Stimulated activated CD4-positive, alpha-beta T cell treated with anti-CD3 and anti-CD28 coated beads, Interleukin-1b, Interleukin-23, amount 100 ng/mL, for 4 hours (primary cell): ENCODE measurements at places on chromosomes 1 and 21.
A peak's percentile ranks its signal among the peaks of the same experiment; 100 is the strongest.

DNA sequence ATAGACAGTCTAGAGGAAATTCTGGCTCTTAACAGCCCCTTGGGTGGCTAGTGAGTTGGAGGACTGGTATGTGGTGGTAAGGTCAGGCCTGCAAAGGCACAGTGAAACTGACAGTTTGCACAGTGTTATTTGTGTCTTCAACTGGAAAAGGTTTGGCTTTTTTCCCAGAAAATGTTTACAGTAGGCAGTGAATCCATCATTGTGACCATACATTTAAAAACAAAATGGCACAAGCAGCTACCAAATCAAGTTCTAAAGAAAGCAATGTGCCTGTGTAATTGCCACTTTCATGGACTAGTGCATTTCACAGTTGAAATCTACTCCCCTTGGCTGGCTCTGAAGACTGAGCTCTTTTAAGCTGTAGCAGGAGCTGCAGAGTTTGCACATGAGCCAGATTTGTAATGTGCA lies 24.8 kb downstream of the ATPAF1 start:
- DNase-seq: no peak

- no peak for DNase-seq
Measured at GRCh38 chr1:3714814-3715213, 37.4 kb upstream of the CCDC27 start.

GRCh38 chr1:150352866-150353265 lies 11.1 kb upstream of the RPRD2 start:
- no peak for DNase-seq

DNA sequence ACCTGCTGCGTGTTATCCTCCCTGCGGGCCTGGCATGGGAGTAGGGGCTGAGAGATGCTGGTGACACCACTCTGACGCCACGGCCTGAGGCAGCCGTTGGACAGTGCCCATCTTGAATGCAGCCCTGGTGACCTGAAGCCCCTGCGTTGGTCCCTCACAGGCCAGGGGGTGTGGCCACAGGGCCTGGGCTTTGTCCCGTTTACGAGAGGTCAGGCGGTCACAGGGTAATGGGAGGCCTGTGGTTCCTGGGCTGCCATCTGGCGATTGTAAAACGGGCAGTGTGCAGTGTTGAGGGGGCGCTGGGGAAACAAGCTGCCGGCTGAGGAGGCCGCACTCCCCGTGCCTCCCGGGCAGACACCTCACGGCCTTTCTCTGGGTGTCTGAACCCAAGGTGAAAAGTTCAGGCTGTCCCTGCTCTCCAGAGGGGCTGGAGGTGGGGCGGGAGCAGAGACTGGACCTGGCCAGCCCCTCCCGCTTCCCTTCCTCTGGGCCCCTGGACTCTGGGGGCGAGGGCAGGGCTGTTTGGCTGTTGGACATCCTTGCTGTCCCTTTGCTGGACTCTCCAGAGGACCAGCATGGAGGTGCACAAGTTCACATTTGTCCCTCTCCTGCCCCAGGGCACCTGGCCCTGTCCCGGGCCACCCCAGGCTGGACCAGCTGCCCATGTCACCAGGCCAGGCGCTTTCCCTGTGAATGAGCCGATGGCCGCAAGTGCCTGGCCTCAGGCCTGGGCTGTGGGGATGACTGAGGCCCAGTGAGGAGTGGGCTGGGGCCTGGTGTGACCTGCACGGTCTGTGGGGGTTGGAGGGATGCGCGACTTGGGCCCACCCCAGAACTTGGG lies 42.4 kb downstream of the SKI start:
- DNase-seq: no peak

- DNase-seq: peak; percentile 29
Measured at GRCh38 chr1:27111626-27112573, 43.0 kb downstream of the SLC9A1 start.

GRCh38 chr1:230159580-230159979 lies 92.5 kb downstream of the GALNT2 start:
- no peak for DNase-seq

DNA sequence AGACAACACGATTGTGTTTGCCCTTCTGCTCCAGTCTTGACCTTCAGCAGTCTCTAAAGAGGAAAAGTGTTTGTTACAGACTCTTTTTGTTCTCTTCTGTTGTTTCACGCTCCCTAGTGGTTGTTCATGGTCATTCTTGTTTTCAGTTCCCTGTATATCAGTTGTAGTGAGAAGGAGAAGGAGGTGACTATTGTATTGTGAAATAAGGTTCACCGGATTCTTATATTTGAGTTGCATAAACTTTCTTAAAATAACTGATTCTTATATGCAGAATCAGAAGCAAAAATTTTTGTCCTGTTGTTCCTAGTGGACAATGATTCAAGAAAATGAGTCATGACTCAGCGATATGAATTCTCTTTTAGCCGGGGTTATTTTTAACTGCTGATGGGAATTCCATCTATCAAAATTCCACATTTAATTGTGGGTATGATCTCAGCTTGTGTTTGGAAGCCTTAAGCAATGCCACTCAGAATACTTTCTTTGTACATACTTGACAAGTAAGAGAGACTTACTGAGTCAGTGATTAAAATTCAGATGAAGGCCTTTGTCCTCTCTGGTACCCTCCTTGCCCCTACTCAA lies 152.2 kb downstream of the CLEC20A start:
- DNase-seq: no peak

DNA sequence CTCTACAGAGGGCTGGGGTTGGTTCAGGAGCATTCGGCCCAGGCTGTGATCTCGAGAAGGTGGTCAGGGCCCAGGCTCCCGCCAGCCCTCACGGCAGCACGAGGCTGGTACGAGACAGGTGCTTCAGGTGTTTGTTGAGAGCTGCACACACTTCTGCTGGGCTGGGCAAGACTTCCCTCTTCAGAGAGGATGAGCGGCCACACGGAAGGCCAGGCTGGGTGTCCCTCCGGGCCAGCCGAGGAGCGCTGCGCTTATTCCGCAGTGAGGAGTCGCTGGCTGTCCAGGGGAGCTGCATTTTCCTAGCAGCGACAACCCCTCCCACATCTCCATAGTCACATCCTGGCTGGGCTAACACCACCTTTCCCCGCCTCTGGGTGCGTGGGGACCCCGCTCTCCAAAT lies 50.5 kb downstream of the PDE9A start:
- no peak for DNase-seq

- no peak for DNase-seq
Measured at GRCh38 chr1:161843156-161843555, 77.0 kb downstream of the ATF6 start.

GRCh38 chr1:201192261-201192788 lies 1.7 kb downstream of the IGFN1 start:
- no peak for DNase-seq

GRCh38 chr1:204307334-204307883 lies 52.3 kb downstream of the PLEKHA6 start:
- DNase-seq: no peak

GRCh38 chr1:38088791-38089190 lies 42.2 kb upstream of the POU3F1 start:
- DNase-seq: no peak

- DNase-seq: peak; percentile 70
Measured at GRCh38 chr1:157156058-157156541, 17.9 kb upstream of the ETV3 start.

GRCh38 chr1:9900142-9901043 lies 9.7 kb downstream of the CTNNBIP1 start:
- DNase-seq: no peak

GRCh38 chr1:221740993-221741702 lies 741 bp downstream of the DUSP10 start:
- no peak for DNase-seq

DNA sequence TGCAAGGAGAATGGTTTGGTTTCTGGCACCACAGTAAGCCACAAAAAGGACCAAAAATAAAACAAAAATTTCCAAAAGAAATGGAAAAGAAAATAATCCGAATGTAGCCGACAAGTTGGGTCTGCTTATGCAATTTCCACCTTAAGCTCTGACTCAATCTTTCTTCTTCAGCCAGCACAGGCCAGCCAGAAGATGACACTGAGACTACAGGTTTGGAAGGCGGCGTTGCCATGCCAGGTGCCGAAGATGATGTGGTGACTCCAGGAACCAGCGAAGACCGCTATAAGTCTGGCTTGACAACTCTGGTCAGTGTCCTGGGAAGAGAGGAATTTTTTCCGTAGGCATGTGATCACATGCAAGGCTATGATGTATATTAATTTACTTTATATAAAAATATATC lies 23.4 kb downstream of the PDPN start:
- DNase-seq: no peak

GRCh38 chr1:210072129-210072528 lies 134.1 kb downstream of the SYT14 start:
- DNase-seq: no peak

DNA sequence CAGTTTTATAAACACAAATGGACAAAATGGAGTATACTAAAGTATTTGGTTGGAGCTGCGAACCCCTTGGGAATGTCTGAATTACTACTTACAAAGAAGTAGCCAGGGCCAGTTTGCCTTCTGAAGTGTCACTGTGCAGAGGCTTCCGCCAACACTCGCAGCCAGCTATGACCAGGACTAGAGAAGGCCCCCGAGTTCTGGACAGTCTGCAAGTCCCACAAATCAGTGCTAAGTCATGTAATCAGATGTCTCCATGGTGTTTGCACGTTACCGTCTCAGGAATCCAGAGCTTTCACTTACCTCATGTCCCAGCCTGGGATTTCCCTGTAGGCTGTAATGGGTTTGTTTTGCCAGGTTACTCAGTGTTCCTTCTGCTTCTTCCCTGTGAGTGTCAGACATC lies 106.6 kb upstream of the SPAG17 start:
- DNase-seq: no peak

- no peak for DNase-seq
Measured at GRCh38 chr1:185281245-185281644, 35.8 kb downstream of the IVNS1ABP start.

GRCh38 chr21:43640400-43640799 lies 18.9 kb downstream of the HSF2BP start:
- DNase-seq: no peak

DNA sequence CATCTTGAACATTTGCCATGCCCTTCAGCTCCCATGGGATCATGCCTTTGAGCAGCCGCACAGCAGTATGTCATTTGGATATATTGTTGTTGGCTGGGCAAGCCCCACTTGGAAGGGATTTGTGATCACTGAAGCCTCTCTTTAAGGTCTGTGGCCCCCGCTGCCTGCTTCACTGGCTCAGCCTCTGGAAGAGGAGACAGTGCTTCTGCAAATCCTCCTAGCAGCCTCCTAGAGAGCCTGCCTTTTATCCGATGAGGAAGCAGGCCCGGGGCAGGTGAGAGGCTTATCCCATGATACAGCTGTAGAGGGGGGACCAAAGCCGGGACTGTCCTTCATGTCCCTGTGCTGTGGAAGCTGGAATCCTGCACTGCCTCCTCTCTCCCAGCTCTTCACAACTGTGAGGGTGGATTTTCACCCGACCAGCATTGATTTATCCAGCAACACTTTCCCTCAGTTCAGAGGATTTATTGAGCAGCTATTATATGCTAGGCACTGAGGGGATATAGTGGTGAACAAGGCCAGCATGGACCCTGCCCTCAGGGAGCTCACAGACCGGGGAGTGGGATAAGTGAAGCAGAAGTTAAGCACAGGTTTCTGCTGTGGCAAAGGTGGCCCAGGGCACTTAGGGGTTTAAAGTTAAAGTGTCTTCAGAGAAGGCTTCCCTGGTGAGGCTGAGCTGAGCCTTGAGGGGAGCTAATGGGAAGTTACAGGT lies 3.9 kb downstream of the TMEM61 start:
- DNase-seq: no peak

- DNase-seq: no peak
Measured at GRCh38 chr1:175158170-175158591, 34.4 kb downstream of the KIAA0040 start.

- DNase-seq: no peak
Measured at GRCh38 chr1:44208226-44208625, 5.0 kb upstream of the DMAP1 start.

- DNase-seq: no peak
Measured at GRCh38 chr21:24011087-24011486, 1596.2 kb downstream of the MRPL39 start.

- no peak for DNase-seq
Measured at GRCh38 chr1:95369985-95370690, 136.1 kb downstream of the RWDD3 start.

DNA sequence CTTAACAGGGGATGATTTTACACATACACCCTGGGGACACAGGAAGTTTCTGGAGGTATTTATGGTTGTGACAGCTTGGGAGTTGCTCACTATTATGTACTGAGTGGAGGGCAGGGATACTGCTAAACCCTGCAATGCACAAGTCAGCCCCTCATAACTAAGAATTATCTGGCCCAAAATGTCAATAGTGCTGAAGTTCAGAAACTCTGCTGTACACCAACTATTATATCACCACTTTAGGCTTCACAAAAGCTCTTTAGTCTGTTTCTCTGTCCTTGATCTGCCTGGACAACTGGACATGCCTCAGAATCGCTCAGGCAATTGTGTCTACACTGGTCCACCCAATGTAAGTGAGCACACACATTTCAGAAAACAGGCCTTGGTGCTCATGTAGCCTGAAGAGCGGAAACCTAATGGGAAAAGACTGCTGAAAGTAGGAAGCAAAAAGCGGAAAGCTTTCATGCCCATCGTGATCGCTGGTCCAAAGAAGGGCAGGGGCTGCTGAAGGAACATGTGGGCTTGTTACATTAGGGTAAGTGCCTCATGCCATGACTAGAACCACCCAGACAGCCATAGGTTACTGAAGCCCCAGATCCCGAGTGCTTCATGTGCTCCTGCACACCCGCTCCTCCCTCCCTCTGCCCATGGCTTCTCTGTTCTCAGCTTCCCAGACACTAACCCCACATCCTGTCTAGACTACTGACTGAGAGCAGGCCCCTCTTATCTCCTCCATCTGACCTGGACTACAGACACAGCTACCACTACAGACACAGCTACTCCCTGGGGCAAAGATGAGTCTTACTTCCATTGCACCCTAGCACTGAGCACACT lies 73.5 kb downstream of the LRIG2 start:
- no peak for DNase-seq

DNA sequence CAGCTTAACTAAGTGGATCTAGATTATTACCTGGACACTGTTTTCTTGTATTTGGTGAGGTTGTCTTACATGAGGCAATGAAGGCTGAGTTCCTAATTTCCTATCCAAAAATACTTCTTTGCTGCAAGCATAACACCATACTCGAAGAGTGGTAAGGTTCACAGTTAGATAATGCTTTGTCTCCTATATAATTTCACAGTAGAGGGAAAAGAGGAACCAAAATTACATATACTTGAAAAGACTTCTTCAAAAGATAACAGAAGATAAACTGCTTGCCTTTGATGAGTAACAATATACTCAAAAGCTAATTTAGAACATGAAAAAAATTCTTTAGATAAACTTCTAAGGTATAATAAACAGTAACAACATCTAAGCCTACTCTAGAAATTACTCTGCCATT lies 20.4 kb downstream of the USP33 start:
- no peak for DNase-seq

DNA sequence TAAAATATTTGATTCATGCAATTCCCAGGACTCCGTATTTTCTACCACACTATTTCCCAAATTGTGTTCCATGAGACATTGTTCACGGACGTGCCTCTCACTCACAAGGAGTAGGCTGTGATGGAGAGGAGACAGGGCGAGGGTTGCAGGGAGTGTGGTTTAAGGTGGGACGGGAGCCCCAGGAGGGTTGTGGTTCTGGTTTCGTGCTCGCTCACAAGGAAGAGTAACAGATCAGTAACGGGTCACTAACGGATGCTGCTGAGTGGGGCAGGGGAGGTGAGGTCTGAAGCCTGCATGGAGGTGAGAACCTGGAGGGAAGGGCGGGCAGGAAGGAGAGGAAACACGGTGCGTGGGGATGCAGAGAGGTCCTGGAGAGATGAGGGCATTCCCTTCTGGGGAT lies 28.8 kb downstream of the TFF3 start:
- DNase-seq: no peak

- no peak for DNase-seq
Measured at GRCh38 chr21:27024301-27024700, 57.4 kb upstream of the ADAMTS5 start.
